ENCODE measurements at places on chromosomes 6 and 20.
A peak's percentile ranks its signal among the peaks of the same experiment; 100 is the strongest.

DNA sequence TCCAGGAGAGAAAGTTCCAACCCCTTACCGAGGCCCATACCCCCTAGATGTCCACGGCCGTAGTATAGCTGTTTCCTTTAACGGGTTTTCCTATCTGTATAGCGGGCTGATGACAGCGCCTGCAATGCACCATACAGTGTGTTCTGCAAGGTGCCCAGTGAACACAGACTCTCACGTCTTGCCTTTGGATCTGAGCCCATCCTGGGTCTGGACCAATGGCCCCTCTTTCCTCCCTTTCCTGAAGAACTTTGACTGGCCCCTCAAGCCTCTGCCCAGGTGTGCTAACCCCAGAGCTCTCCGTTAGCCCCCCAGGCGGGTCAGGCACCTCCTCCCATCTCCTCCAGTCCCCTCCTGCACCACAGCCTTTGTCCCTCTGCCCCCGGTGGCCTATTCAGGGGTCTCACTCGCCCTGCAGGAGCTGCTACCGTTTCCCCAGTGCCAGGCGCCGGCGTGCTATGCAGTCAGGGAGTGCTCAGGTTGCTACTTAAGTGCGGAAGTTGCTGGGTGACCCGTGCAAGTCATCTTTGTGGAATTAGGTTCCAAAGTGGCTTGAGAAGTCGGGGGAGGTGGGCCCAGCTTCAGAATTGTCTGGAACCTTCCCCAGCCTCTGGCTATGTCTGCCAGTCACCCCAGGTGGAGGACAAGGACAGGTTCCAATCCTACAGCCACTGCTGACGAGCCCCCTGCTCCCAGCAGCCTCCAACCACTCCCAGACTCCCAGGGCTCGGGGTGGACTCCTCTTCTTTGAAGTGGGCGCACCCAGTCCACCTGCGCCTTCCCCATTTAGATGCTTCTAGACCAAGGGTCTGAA lies 35.0 kb upstream of the ZBP1 start:
- no peak for DNase-seq

- no peak for DNase-seq
Observed at GRCh38 chr6:167676000-167676665, 150.6 kb upstream of the AFDN start.

DNA sequence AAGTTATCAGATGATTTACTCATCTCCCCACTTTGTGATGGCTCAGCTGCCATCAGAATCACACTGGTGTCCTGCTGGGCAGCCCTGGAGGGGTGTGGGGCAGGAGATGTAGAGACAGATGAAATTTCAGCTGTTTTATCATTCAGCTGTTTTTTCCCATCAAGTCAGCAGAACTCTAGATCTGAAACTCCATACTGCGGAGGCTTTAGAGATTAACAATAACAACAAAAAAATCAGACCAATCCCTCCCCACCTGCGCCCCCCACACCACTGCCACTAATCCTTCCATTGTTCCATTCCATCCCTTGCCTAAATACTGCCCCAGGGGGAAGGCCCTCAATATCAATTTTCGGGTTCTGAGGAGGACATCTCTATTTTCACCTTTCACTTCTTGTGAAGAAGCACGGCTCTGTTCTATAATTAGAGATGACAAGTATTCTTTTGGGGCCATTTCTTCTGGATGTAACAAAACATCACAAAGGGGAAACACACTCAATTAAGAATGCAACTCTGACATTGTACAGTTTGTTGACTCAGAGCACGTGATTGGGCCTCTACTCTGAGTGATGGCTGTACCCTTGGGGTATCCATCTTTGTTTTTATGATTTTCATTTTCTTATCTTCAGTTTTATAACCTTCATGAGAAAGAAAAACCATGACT lies 396.3 kb downstream of the ZFAND3 start:
- DNase-seq, result no peak

DNA sequence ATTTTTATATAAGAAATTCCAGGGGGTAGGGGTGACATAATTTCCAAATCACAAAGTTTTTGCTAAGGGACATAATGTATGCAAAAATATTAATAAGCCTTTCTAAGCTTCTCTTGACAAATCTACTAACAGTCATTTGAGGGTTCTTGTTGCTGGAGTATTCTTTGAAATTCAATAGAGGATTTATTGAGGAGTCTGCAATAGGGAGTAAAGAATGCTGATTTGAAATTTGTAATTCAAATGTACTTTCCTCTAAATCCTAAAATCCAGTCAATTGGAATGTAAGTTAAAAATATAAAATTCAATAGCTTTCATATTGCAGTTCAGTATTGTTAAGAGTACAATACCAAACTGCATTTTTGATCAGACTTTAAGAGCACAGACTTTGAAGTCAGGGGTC lies 17.1 kb upstream of the LCA5 start:
- no peak for DNase-seq

GRCh38 chr6:38452816-38453660 lies 186.7 kb downstream of the BTBD9 start:
- DNase-seq, result no peak

GRCh38 chr20:235891-236290 lies 8.8 kb downstream of the DEFB129 start:
- no peak for DNase-seq

DNA sequence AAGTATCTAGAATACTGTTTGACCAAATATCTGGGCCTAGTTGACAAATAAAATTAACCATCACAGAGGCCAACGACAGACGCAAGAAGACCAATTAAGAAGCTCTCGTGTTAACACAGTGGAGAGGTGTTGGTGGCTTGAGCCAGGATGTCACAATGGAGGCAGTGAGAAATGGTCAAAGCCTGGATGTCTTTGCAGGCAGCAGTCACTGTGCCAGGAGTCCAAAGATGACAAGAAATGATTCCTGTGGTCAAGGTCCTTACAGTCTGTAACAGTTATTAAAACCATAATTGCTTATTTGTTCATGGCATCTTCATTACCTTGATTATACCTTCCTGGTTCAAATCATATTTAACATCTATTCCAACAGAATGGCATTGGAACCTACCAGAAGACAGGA lies 91.3 kb upstream of the EDN1 start:
- no peak for DNase-seq

GRCh38 chr6:114227944-114228468 lies 114.8 kb downstream of the HS3ST5 start:
- DNase-seq, result no peak

- DNase-seq, result no peak
Observed at GRCh38 chr20:63794614-63795013, 36.5 kb downstream of the ZBTB46 start.

- DNase-seq, result no peak
Observed at GRCh38 chr6:66930559-66931290, 1223.7 kb upstream of the EYS start.

DNA sequence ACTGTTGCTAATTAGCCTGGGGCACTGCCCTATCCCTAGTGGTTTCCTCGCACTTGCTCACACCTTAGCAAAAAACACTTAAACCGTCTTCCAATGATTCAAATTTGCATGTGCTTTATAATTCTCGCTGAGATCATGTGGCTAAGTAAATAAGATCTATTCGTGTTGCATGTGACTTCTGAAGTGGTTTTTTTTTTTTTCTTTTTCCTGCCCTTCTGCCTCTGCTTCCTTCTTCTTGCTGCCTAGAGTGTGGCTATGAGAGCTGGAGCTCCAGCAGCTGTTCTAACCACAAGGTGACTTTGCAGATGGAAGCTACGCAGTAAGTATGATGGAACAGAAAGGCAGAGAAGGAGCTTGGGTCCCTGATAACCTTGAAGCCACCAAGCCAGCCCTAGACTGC lies 36.5 kb downstream of the SULF2 start:
- DNase-seq, result peak; percentile 12

GRCh38 chr20:34538671-34539123 lies 19.8 kb upstream of the MAP1LC3A start:
- DNase-seq, result peak; percentile 8

DNA sequence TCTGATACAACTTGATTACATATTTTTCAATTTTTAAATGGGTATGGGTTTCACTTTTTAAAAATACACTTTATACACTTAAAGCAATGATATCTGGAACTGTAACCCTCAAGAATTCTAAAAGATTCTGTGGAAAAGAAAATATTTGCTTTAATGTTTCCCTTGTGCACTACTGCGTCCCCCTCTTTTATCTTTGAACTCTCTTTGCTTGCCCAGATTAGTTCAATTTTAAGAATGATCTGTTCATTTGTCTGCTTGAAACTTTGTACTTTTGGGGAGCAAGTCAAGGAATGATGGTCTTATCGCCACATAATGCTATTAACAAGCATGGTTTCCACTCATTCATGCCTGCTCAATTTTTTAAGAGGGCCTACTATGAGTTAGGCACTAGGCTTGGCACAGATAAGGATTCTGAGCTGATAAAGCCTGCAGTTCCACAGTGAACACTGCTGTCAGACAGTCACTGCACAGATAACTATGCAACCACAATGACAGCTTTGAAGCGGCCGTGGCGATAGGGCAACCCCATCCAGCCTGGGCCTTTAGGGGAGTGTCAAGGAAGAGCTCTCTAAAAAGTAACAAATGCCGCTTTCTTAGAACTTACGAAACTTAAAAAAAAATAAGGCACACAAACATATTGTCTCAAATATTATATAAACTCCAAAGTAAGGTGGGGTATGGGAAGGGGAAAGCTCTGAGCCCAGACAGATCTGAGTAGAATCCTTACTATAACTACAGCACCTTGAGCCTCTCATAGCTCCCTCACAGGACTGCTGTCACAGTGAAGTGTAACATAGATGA lies 29.7 kb downstream of the FYN start:
- DNase-seq, result no peak

DNA sequence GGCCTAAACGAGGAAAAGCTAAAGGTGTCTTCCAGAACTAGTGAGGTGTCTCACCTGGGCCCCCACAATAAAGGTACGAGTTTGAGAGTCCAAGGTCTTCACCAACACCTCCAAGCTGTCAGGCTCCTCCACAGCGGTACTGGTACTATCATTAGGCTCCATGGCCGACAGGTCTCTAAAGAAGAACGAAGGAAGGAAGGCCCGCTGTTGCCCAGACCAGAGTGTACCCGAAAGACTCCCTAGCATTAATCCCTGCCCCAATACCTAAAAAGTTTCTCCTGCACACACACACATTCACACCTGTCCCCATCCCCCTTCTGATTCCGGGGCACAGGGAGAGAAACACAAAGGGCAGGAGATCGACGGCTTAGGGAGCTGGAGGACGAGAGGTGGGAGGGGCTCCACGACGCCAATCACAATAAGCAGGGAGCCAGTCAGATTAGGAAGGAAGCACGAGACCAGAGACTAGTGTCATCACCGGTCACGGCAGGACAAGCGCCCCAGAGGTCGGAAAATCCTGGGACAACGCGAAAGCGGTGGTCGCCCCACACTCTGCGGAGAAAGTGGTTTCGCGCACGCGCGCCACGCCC lies 764 bp downstream of the BAG6 start:
- DNase-seq, result peak; percentile 79

GRCh38 chr6:130852844-130853554 lies 25.8 kb downstream of the SMLR1 start:
- DNase-seq, result no peak

- no peak for DNase-seq
Observed at GRCh38 chr6:16600026-16600425, 161.2 kb downstream of the ATXN1 start.

GRCh38 chr20:63617092-63617875 lies 9.6 kb downstream of the GMEB2 start:
- no peak for DNase-seq

DNA sequence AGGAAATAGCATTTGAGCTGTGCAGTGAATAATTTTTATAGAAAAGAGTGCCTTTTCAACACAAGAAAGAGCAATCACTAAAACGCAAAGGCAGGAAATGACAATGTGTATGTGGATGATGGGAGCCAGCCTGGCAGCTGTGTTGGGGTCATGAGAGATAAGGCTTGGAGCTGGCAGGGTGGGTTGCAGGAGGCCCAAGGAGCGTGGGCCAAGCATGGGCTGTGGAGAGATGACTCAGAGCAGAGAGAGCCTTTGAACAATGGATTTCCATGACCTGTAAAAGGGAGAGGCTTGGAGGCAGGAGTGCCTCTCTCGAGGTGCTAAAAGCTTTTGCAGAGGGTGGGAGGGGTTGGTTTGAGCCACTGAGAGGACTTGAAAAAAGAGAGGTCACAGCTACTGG lies 6.6 kb upstream of the TBC1D7 start:
- no peak for DNase-seq

- no peak for DNase-seq
Observed at GRCh38 chr6:135871296-135871695, 19.8 kb downstream of the PDE7B start.

DNA sequence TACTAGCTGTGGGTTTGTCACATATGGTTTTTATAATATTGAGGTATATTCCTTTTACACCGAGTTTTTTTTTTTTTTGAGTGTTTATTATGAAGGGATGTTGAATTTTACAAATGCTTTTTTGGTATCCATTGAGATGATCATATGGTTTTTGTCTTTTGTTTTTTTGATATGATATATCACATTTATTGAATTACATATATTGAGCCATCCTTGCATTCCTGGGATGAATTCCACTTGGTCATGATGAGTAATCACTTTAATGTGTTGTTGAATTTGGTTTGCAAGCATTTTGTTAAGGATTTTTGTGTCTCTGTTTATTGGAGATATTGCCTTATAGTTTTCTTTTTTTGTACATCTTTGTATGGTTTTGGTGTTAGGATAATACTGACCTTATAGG lies 3.3 kb upstream of the ZNF337 start:
- no peak for DNase-seq

DNA sequence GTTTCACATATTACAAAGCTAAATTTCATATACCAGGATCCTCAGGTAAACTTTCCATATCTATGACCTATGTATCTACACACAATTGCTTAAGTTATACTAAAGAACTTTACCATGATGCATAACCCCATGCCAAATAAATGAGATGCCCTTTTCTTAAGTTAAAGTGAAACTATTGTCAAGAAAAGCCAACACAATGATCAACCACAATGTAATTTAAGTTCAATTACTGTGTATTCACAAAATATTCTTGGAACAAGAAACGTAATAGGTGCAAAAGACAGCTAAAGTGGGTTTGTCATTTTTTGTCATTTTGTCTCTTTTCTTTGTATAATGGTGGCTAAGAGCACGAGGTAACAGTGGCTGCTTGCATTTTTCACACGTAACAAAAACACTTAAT lies 158.0 kb upstream of the SHLD1 start:
- no peak for DNase-seq

DNA sequence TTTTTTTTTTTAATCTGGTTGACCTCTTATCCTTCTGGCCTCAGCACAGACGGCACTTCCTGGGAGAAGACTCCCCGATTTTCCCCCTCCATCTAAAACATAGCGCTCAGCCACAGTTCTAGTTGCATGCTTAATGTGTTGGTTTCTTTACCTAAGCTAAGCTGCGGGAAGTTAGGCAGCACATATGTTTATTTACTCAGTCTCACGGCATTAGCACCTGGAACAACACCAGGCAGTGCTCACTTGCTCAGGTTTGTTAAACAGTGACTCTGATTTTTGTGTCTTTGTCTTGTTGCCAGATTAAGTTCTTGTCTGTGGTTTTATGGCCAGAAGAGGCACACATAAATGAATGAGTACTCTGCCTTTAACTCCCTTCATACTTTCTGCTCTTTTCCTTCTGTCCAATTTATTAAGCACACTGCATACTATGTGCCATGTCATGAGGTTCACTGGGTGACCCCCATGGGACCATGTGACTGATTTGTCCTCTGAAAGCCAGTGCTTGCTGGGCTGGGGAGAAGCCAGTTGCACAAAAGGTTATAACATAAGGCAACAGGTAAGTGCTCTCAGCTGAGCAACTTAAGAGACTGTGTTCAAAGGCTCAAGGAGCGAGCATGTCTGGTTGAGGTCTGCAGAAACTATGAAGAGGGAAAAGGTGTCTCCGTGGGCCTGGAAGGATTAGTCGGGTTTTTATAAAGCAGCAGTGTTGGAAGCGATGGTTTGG lies 93.6 kb downstream of the RPP40 start:
- DNase-seq, result peak; percentile 32
